ENCODE measurements at places on chromosomes 12 and 14.

GRCh38 chr12:77953528-77954205, 123.0 kb downstream of the NAV3 start:
- no peak for DNase-seq

DNA sequence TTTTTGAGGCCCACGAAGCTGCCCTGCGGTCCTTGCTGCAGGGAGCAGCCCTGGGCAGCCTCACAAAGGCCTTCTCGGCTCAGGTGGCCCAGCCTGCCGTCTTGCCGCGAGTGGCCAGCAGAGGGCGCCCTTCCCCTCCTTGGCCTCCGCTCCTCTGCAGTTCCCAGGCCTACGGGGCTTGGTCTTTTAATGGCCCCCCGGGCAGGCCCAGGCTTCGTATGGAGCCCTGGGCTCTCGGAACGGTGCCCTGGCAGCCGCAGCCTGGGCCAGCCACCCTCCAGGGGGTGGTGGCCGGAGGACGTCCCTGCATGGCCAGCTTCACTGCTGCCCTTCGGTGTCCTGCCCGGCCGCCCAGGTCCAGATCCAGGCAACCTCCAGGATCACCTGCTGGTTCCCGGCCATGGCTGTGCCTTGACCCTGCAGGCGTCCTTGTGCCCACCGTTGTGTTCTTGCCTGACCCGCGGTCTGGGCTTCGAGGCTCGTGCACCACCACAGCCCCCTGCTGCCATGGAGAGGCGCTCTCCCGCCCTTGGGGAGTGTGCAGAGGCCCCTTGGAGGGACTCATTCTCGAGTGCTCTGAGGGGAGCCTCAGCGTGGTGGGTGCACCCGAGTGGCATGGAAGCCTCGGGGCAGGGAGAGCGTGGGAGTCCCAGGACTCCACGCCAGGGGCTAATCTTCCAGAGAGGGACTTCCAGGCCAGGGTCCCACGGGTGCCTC, 9.4 kb downstream of the ASPG start:
- DNase-seq, result no peak

DNA sequence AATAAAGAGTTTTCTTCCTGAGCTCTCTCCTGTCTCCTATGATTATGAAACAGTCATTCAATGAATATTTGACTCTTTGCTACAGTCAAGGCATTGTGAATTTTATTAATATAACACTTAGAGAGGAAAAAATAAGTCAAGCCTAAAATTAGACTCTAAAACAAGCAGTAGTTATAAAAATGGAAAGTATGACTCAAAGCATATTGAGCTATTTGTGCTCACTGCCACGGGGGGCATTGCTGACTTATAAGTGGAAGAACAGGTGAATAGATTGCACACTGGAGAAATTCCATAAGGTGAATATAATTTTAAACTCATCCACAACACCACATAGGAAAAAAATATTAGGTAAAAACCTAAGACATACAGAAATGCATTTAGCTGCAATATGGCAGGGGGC, 87.7 kb upstream of the CCDC196 start:
- DNase-seq, result no peak

GRCh38 chr12:122958198-122958888, 7.9 kb downstream of the ABCB9 start:
- DNase-seq, result no peak

GRCh38 chr12:111398530-111398929, 7.2 kb upstream of the SH2B3 start:
- DNase-seq, result no peak

DNA sequence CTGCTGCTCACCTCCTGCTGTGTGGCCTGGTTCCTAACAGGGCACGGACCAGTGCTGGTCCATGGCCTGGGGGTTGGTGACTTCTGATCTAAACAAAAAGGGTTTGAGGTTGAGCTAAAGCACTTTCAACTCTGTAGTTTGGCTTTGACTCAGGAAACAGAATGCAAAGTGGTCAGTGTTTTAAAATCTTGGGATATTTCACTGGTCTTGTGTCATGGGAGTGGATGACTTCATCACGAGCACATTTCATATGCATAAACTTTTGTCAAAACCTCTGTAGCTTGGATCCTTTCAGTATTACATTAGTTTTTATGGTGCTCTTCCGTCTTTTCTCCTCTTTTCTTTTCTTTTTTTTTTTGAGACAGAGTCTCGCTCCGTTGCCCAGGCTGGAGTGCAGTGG, 25.6 kb downstream of the FAM161B start:
- DNase-seq, result no peak

- no peak for DNase-seq
Measured at GRCh38 chr14:103427485-103428443, 42.5 kb downstream of the MARK3 start.

- no peak for DNase-seq
Measured at GRCh38 chr12:2415568-2415944, 362.8 kb downstream of the CACNA1C start.

DNA sequence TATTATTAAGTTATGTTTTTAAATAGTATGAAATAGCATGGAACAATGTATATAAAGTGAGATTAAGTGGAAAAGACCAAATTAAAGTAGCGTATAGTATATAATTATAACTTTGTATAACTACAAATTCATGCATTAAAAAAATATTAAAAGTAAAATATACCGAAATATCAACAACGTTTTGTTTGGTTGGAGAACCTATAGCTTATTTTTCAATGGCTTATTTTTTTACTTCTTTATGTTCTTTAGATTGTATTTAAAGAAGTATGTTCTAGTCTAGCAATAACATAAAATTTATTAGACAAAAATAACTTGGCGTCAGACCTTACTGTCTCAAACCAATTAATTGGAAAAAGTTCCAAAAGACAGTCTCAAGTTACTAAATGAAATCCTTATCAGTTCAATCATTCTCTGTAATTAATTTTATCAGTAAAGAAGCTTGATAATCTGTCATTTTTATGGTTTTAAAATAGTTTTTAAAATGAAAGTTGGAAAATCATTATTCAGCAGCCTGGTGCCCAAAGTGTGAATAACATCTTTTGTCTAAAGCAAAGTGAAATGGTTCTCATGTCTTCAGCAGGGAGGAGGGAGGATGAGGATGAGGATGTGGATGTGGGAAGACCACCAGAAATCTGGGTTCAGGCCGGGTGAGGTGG, 46.7 kb downstream of the IRAK3 start:
- DNase-seq, result no peak

DNA sequence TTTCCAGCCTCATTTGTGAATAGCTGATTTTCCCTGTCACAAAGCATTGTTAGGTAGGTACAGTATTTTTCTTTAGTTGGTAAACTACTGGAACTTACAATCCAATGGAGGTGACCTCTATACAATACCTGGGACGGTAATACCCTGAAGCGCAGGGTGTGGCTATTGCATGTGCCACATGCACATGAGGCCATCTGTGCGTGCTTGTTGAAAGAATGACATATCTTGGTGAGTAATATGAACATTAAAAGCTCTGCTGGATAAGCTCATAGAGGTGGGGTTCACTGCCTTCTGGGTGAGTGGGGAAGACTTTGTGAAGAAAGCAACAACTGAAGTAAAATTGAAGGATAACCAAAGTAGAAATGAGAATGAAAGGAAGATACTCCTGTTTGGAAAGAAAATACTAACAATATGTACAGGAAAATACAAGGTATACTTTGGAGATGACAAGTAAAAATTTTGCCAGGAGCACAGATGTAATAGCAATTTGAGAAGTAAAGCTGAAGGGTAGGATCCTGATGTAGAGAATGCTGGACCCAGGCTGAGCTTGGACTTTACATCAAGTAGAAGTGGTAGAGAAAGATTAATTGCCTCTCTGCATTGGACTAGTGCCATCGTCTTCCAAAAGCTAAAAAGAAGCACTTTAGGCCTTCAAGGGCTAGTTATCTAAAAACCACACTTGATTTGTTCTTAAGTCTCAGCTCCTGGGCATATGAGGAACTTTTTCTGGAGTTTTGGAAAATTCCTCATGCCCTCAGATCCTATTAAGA, 97.1 kb downstream of the SLC38A6 start:
- no peak for DNase-seq

DNA sequence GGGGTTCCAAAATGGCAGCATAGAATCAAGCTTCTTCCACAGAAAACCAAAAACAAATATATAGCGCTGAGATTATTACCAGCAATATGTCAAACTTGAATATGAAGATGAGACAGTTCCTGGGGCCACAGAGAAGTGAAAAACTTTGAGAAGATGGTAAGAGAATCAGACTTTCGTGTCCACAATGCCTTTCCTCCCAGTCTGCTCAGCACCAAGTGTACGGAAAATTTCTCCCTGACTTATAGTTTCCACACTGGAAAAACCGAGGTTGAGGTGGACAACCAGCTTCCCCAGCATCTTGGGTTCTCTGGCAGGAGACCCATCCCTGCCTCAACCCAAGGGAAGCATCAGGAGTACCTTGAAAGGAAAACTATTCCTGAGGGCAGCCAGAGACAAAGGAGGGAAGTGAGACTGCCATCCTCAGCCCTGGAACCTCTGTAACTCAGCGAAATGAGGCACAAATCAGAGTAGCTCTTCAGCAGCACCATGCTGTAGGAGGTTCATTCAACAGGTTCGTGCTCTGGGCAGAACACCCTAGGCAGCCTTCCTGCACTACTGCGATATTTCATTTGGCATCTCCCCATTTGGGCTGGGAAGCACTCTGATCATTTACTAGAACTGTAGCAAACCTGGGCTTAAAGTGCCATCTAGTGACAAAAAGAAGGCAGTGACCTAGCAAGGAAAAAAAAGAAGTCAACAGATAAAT, 52.4 kb upstream of the CAPRIN2 start:
- DNase-seq, result no peak

DNA sequence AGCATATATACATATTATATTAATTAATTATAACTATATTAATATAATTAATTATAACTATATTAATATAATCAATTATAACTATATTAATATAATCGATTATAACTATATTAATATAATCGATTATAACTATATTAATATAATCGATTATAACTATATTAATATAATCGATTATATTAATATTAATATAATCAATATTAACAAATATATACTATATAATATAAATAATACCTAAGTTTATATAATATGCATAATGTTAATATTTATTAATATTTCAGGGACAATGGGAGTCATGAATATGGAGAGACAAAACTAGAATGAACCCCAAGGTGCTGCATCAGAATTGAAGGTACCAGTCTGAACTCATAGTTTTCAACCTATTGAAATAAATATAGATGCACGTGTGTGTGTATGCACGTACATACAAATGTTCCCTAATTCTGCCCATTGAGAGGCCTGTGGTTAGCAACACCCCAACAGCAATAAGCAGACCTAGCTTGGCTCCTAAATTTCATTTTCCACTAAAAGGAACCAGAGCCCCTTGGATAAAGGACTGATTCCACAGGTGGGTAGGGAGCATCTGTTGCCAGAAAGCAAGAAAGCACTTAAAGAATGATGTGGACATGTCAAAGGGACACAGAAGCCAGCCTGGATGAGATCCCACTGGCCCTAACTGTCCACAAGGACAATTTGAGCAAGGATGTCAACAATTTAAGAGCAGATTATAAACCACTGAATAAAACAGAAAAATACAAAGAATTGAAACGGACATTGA, 21.3 kb downstream of the SSH1 start:
- DNase-seq, result no peak

GRCh38 chr12:31317471-31318395, 8.2 kb downstream of the SINHCAF start:
- DNase-seq, result no peak

- no peak for DNase-seq
Measured at GRCh38 chr12:115451780-115452736, 768.1 kb upstream of the TBX3 start.

DNA sequence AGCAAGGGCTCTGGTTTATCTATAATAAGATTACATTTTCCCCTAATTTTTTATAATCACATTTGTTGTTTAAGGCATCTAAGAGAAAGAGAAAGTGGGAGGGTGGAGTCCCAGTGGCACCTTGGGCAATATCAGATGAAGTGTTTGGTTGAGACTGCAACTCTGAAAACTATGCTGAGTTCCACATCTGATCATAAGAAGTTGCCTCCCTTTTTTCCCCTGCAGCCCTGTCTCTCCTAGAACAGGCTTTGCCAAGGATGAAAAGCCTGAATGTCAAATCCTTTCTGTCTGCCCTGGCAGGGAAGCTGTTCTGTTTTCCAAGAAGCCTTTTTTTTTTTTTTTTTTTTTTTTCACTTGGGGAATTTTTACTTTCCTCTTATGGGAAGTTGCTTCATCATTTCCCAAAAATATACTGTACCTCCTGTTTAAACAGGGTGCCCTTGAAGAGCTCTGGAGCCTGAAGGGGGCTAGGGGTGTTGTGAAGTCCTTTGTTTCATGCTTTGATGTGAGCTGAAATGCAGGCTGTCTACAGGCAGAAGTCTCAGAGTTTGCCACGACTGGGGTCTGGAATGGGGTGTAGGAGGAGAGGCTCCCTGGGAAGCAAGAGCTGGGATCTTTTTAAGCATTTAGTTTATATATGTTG, 71.3 kb downstream of the SUSD6 start:
- no peak for DNase-seq

GRCh38 chr12:123085730-123086487, 65.0 kb downstream of the PITPNM2 start:
- no peak for DNase-seq

DNA sequence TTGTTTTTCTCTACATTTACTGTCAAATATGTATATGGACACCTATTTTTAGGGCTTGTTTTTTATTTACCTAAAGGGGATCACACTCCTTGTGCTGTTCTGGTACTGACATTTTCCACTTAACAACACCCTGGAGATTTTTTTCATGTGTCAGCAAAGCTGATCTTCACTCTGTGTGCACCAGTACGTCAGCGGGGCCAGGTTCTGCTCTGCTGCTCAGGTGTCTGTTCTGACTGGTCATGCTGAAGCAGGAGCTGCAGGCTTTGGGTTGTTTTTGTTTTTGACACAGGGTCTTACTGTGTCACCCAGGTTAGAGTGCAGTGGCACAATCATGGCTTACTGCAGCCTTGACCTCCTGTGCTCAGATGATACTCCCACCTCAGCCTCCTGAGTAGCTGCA, 81.9 kb upstream of the CCND2 start:
- no peak for DNase-seq

All from cortex of kidney (tissue), 1 donor.